ENCODE measurements at places on chromosomes 4 and X.

DNA sequence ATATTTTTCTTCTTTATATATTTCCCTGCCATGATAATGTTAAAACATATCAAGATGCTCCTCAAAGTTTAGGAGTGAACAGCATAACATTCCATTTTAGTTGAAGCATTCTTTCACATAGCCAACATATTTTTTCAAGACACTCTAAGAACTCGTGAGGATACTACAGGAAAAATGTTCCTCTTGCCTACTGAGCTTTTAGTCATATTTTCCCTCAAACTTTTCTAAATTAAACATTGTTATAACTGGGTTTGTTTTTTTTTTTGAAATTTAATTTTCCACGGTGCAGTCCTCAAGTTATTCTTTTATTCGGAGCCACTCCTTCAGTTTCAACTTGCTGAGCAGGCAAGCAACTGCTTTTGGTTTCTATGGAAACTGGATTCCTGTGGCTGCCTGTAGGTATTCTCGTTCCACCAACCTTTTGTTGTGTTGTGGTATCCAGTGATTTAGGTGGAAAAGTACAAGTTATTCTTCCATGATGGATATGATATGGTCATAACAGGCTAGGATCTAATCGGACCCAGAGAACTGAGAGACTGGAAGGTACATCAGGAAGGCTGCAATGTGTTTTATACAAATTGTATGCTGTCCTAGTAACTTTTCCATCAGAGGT lies 248.0 kb downstream of the TRIML1 start:
- no peaks in the 10 kb centered on the region for H3K27me3 ChIP-seq
- no peak overlapping the region for H3K4me3 ChIP-seq
- no peak for DNase-seq
- H3K36me3 ChIP-seq: peaks cover 4% of the 10 kb centered on the region
- H3K4me1 ChIP-seq: peaks cover 6% of the 10 kb centered on the region
- H3K27ac ChIP-seq: peak overlapping the region; percentile 31

- H3K36me3 ChIP-seq: peaks cover 5% of the 10 kb centered on the region
- peak overlapping the region; percentile 27 for H3K27ac ChIP-seq
- H3K4me3 ChIP-seq: no peak overlapping the region
- no peaks in the 10 kb centered on the region for H3K27me3 ChIP-seq
Measured at GRCh38 chrX:46918434-46918833, 6.2 kb downstream of the JADE3 start.

GRCh38 chrX:65723706-65724105 lies 56.3 kb downstream of the MSN start:
- no peak overlapping the region for H3K27ac ChIP-seq
- DNase-seq: no peak
- H3K4me3 ChIP-seq: no peak overlapping the region
- no peaks in the 10 kb centered on the region for H3K4me1 ChIP-seq
- no peaks in the 10 kb centered on the region for H3K27me3 ChIP-seq

- no peaks in the 10 kb centered on the region for H3K36me3 ChIP-seq
- peaks cover 14% of the 10 kb centered on the region for H3K4me1 ChIP-seq
- H3K27ac ChIP-seq: no peak overlapping the region
- no peak for DNase-seq
- peaks cover 17% of the 10 kb centered on the region for H3K27me3 ChIP-seq
Measured at GRCh38 chr4:82712561-82712960, 86.0 kb downstream of the SCD5 start.

DNA sequence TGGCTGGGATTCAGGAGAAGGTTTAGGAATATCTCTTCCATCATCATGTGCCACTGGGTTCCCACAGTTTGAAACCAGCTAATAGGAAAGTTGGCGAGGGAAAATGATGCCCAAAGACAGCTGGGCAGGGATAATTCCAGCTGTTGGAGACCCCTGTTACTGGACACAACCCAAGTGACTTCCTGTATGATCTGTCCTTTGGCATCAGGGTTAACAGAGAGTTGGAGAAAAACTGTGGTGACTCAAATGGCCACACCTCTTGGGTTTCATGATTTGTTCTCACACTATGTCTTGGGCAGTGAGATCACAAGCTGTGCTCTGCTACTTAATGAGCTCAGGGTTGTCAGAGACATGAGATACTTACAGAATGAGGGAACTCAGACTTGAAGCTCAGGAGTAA lies 3.8 kb downstream of the FGF16 start:
- DNase-seq: no peak
- H3K4me1 ChIP-seq: no peaks in the 10 kb centered on the region
- H3K27ac ChIP-seq: no peak overlapping the region
- no peak overlapping the region for H3K4me3 ChIP-seq
- H3K27me3 ChIP-seq: peaks cover 30% of the 10 kb centered on the region

- no peak overlapping the region for H3K27ac ChIP-seq
- DNase-seq: no peak
- H3K4me1 ChIP-seq: peaks cover 4% of the 10 kb centered on the region
- no peaks in the 10 kb centered on the region for H3K27me3 ChIP-seq
- no peaks in the 10 kb centered on the region for H3K36me3 ChIP-seq
Measured at GRCh38 chr4:182337366-182337765, 94.2 kb downstream of the TENM3 start.
